Cortex of kidney (tissue), 1 donor: ENCODE measurements at places on chromosomes 12 and 14.

DNA sequence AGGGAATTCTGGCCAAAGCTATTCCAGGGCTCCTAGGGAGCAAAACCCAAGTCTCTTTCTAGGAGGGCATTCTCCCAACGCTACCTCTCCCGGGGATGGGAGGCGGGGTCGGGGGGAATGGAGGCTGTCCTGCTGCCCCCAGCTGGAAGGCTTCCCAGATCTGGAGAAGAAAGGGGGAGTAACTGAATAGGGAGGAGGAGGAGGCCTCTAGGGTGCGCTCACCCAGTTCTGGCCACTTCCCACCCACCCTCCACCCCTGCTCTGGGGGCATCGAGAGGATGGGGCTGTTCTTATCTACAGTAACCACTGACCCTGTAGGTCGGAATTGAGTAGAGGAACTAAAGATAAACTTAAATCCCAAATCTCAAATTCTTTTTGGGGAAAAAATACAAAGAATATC, 579 bp upstream of the RNASE1 start:
- DNase-seq, result no peak

DNA sequence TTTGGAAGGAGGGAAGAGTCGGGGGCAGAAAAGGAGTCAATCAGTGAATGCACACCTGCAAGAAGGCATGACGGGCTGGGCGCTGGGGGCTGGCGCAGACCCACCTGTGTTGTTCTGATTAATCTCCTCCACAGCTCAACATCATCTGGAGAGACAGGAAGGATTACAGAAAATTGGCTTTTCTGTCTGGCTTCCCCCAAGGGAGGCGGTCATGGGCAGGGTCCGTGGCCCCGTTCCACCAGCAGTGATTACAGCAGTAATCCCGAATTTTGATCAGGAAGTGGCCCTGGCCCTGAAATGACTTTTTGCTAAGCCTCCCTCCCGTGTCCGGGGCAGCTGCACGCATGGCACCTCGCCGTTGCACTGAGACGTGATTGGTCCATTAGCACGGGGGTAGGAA, 24.4 kb upstream of the GALNT9 start:
- DNase-seq, result no peak

- no peak for DNase-seq
Observed at GRCh38 chr14:104865081-104865630, at the start of gene CEP170B. CEP170B (plus strand) TSS chr14:104865268; CDS start chr14:104868451, 3,183 bp downstream.

DNA sequence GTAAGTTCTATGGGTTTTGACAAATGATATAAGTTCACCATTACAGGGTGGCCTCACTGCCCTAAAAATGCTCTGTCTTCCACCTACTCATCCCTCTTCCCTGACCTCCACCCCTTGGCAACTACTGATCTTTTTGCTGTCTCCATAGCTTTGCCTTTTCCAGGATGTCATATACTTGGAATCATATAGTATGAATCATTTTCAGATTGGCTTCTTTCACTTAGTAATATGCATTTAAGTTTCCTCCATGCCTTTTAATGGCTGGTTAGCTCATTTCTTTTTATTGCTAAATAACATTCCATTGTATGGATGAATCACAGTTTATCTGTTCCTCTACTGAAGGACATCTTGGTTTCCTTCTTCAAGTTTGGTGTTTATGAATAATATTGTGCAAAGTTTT, 14.0 kb upstream of the PEX5 start:
- DNase-seq, result no peak

- no peak for DNase-seq
Observed at GRCh38 chr12:77047341-77048109, 17.8 kb downstream of the E2F7 start.

DNA sequence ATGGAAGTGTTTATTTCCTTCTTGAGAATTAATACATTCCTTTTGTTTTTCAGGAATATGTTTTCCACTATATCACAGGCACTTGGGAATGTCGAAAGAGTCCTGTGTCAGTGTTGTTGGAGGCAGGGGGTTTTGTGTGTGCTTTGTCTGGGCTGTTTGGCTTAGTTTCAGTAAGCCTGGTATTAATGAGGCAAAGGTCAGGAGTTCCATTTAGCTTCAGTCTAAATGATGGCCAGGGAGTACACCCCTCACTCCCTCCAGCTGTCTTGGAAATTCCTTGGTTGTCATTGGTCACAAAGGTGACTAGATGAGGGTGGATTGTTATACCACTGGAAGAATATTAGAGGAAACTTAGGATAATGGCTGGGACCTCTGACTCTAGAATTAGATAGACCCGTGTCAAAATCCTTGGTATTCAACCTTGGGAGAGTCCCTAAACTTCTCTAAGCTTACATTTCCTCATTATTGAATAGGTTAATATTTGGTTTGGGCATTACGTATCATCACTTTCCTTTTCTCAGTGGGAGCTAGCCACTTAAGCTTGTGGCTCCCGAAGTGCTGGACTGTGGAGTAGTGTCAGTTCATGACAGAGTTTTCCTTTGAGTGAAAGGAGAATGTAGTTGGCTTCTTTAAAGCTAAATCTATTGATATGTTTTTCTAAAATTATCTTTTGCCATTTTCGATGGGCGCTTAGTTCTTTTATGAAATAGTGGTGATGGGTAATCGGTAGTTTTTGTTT, 5.2 kb downstream of the FRS2 start:
- no peak for DNase-seq

- DNase-seq, result no peak
Observed at GRCh38 chr12:50562520-50563433, 58.0 kb downstream of the DIP2B start.

GRCh38 chr14:68403191-68404145, 389.4 kb downstream of the ZFP36L1 start:
- DNase-seq, result no peak

GRCh38 chr12:86249276-86249675, 6.9 kb downstream of the MGAT4C start:
- no peak for DNase-seq
